Caco-2 (cell line): ENCODE measurements at places on chromosomes 13 and 19.
A peak's percentile ranks its signal among the peaks of the same experiment; 100 is the strongest.

- DNase-seq, result no peak
Measured at GRCh38 chr13:92197669-92198068, 799.2 kb downstream of the GPC5 start.

- no peak for DNase-seq
Measured at GRCh38 chr13:33787051-33787591, 30.8 kb upstream of the RFC3 start.

GRCh38 chr13:49561062-49561410 is 24.3 kb downstream of the RCBTB1 start:
- DNase-seq, result peak; percentile 63

DNA sequence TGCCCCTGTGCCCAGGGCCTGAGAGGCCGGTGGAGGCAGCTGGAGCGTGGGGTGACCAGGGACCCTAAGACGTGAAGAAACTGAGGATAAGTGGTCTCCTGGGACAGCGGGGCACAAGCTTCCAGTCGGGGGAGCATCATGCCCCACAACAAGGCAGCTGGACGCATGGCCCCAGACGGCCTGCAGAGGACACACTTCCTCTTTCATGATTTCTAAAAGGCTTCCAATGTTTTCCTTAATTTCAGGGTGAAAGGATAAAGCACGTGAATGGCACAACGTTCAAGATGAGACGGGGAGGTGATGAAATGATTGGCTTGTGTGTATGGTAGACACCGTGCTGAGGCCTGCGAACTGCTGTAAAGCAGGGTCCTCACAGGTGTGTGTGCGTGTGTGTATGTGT is 20.2 kb upstream of the MYDGF start:
- no peak for DNase-seq

- DNase-seq, result no peak
Measured at GRCh38 chr19:52943134-52943883, 19.4 kb downstream of the ZNF816 start.

DNA sequence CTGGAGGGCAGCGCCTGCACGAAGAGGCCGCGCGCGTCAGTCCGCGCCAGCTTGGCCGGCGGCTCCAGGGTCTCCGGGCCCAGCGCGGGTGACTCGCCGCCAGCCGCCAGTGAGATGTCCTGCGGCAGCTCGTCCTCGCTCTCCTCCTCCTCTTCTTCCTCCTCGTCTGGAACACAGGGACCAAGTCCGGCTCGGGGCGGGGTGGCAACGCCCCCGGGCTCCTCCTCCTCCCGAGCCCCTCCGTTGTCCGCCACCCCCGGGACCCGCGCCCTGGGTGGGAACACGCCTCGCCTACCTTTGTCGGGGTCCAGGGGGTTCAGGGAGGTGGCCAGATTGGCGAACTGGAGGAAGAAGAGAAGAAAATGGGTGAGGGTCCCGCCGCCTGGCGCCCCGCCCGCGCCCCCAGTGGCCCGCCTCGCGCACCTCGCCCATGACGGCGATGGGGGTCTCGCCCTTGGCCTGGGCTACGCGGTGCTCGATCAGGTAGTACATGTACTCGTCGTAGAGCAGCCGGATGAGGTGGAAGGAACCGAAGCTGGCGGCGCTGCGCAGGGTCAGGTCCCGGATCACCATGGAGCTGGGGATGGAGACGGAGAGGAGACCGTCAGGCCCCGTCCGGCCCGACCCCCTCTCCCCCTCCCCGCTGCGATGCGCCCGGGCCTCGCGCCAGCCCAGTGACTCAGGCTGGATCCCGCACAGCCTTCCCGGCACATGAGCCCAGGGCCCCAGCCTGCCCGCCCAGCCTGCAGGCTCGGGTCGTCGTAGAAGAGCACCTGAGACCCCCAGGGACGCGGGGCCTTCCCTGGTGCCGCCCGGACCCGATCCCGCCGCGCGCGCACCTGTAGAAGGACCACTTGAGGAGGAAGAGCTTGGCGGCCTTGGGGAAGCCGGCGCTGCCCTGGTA is 10.6 kb downstream of the DCAF15 start:
- DNase-seq, result no peak

- DNase-seq, result no peak
Measured at GRCh38 chr19:39142630-39143029, 17.0 kb downstream of the PAK4 start.

GRCh38 chr13:71861769-71862458 is 5.1 kb downstream of the DACH1 start:
- no peak for DNase-seq

DNA sequence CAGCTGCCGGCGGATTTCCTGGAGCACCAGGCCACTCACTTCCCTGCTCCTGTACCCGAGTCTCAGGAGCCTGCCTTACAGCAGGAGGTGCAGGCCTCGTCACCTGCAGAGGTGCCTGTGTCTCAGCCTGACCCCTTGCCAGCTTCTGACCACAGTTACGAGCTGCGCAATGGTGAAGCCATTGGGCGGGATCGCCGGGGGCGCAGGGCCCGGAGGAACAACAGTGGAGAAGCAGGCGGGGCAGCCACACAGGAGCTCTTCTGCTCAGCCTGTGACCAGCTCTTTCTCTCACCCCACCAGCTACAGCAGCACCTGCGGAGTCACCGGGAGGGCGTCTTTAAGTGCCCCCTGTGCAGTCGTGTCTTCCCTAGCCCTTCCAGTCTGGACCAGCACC is 3.3 kb downstream of the ZNF574 start:
- DNase-seq, result no peak

DNA sequence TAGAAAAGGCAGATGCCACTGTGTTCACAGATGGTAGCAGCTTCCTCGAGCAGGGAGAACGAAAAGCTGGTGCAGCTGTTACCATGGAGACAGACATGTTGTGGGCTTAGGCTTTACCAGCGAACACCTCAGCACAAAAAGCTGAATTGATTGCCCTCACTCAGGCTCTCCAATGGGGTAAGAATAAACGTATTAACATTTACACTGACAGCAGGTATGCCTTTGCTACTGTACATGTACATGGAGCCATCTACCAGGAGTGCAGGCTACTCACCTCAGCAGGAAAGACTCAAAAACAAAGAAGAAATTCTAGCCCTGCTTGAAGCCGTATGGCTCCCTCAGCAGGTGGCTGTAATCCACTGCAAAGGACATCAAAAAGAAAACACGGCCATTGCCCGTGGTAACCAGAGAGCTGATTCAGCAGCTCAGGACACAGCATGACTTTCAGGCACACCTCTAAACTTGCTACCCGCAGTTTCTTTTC is 197.7 kb downstream of the ZNF737 start:
- DNase-seq, result no peak
